ENCODE measurements at places on chromosomes 6 and 20.

DNA sequence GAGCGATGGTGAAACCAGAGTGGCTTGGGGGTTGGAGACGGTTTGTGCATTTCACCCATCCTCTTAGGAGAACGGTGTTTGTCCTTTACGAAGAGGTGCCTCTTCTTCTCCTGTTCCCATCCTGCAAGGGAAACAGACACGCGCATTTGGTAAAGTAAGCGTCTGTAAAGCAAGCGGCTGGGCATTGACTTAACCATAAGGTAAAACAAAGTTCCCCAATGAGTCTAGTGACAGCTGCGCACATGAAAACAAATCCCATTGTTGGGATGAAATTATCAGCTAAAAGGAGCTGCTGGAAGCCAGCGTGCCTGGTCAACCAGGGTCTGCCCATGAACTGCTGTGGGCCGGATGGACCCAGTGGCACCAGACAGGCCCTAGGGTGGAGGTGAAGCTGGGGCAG is 5.8 kb downstream of the BHLHE23 start:
- DNase-seq: no peak

DNA sequence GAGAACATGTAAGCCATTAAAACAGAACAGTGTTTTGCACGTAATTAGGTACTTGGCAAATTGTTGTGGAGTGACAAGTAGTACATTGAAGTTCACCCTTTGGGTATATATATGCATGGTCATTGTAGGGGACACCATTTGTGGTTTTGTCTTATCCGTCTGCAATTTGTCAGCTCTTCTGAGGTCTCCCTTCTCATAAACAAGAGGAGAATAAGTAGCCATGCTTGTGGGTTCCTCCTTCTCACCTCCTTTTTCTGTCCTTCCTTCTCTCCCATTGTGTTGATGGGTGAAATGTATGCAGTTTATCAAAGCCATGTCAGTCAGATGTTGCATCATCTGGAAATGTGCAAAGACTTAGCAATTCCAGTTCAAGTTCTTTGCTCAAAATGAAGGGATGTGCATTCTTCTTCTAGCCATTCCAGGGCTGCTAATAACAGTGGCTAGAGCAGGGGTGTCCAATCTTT is 70.9 kb downstream of the QKI start:
- DNase-seq: no peak

GRCh38 chr20:51419646-51420045 is 122.9 kb downstream of the NFATC2 start:
- DNase-seq: no peak

DNA sequence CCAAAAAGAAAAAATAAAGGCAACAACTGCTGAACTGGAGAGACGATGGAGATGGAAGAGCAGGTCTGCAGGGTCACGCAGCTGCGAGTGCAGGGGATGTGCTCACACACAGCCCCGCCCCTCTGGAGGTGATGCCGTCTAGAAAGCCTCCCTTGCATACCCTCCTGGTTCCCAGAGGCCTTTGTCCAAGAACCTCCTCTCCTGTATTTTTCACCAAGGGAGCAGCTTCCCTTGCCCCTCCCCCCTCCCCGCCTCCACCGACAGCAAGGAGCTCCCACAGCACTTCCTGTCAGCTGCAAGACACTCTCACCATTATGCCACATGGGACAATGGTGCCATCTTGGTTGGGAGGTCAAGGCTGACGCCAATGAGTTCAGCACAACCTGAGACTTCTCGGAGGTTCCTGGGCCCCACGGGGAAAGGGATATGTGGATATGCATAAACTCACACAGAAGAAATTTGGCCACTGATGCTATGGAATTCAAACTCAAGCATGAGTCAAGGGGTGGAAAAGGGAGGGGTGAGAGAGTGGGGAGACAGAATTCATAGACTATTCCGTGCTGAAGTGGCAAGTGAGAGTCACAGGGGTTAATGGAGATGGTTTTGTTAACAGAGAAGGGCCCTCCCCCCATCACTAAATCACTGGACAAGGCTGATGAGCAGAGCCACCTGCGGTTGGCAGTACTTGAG is 132.9 kb downstream of the SCML4 start:
- no peak for DNase-seq

DNA sequence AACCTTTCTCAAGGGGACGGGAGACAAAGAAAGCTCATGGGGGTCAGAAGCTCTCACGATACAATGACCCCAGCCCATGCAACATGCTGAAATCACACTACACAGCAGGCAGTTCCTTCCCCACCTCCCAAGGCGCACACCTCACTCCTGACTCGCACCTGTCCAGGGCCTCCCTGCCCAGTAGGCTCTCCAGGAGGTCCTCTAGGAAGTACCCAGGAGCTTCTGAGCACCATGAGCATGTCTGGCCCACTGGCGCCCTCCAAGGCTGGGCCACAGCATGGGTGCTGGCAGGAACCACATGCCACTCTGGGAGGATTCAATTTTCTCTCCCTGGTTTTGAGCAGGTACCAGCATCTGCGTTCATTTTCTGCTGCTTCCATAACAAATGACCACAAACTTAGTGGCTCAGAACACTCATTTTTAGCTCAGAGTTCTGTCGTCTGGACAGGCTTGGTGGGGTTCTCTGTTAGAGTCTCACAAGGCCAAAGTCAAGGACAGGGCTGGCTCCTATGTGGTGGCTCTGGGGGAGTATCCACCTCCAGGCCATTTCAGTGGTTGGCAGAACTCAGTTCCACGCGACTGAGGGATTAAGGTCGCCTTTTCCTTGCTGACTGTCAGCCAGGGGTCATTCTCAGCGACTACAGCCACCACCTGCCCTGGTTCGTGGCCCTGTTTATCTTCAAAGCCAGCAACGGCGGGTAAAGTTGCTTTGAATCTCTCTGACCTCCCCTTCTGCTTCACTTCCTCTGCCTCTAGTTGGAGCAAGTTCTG is 32.7 kb downstream of the ACSS1 start:
- DNase-seq: no peak
